ENCODE measurements at places on chromosomes 12 and 14.

GRCh38 chr12:65962921-65963861, 138.9 kb downstream of the HMGA2 start:
- no peak for DNase-seq
- H3K27me3 ChIP-seq = no peaks in the 10 kb centered on the region
- H3K4me1 ChIP-seq = peaks cover 3% of the 10 kb centered on the region

GRCh38 chr14:67167420-67168109, 21.7 kb upstream of the GARIN2 start:
- no peak overlapping the region for H3K27ac ChIP-seq
- no peaks in the 10 kb centered on the region for H3K36me3 ChIP-seq
- no peak for DNase-seq
- H3K27me3 ChIP-seq = no peaks in the 10 kb centered on the region
- no peak overlapping the region for H3K4me3 ChIP-seq
- H3K4me1 ChIP-seq = no peaks in the 10 kb centered on the region

- H3K27me3 ChIP-seq = no peaks in the 10 kb centered on the region
- H3K36me3 ChIP-seq = no peaks in the 10 kb centered on the region
- H3K4me3 ChIP-seq = no peak overlapping the region
- peaks cover 3% of the 10 kb centered on the region for H3K4me1 ChIP-seq
Observed at GRCh38 chr14:91125271-91125660, 11.4 kb downstream of the DGLUCY start.

GRCh38 chr14:69612014-69612782, 802 bp downstream of the SUSD6 start:
- no peaks in the 10 kb centered on the region for H3K36me3 ChIP-seq
- no peaks in the 10 kb centered on the region for H3K27me3 ChIP-seq
- H3K4me1 ChIP-seq = peaks cover 5% of the 10 kb centered on the region
- H3K27ac ChIP-seq = peak overlapping the region; percentile 99

DNA sequence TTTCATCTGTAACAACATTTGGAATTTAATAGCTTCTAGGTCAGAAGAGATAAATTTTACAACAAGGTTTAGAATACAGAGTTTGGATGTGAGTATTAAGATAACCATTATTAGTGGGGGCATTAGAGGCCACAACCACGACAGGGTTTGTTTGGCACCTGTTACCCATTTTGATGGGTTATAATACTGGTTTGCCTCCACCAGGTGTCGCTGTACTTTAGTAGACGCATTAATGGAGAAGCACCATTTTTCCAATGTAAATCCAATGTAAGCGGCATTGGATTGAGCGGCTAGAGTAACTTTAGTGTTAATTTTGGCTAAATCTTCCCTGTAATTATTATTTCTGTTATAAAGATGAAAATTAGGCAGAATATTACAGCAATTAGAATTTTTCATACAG, 136.2 kb downstream of the SLCO1B3 start:
- no peaks in the 10 kb centered on the region for H3K36me3 ChIP-seq
- no peaks in the 10 kb centered on the region for H3K27me3 ChIP-seq
- DNase-seq = no peak
- no peaks in the 10 kb centered on the region for H3K4me1 ChIP-seq
- no peak overlapping the region for H3K4me3 ChIP-seq

- H3K36me3 ChIP-seq = no peaks in the 10 kb centered on the region
- no peak overlapping the region for H3K27ac ChIP-seq
- DNase-seq = no peak
- no peaks in the 10 kb centered on the region for H3K4me1 ChIP-seq
- H3K4me3 ChIP-seq = no peak overlapping the region
Observed at GRCh38 chr14:105139212-105139825, 29.3 kb downstream of the JAG2 start.

DNA sequence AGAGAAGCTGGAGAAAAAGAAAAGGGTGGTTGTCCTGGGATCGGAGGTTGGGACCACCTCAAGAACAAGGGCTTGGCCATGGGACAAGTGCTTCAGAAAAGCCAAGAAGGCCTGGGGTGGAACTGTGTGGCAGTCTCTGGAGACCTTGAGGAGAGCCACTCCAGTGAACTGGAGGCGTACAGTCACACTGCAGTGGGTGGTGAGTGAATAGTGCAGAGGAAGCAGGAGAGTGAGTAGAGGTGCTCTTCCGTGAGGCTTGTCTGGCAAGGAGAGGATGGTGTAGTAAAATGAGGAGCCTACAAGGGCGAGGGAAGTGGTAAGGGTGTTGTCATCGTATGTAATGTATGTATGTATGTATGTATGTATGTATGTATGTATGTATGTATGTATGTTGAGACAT, 20.9 kb downstream of the RASSF3 start:
- H3K4me1 ChIP-seq = no peaks in the 10 kb centered on the region
- no peaks in the 10 kb centered on the region for H3K36me3 ChIP-seq
- H3K27ac ChIP-seq = no peak overlapping the region
- no peak overlapping the region for H3K4me3 ChIP-seq

GRCh38 chr12:119071638-119072231, 90.4 kb downstream of the SRRM4 start:
- no peaks in the 10 kb centered on the region for H3K4me1 ChIP-seq
- no peak for DNase-seq
- no peak overlapping the region for H3K4me3 ChIP-seq

- H3K4me1 ChIP-seq = no peaks in the 10 kb centered on the region
- DNase-seq = no peak
- H3K27me3 ChIP-seq = no peaks in the 10 kb centered on the region
- H3K4me3 ChIP-seq = no peak overlapping the region
Observed at GRCh38 chr12:91127306-91127705, 16.0 kb upstream of the LUM start.

DNA sequence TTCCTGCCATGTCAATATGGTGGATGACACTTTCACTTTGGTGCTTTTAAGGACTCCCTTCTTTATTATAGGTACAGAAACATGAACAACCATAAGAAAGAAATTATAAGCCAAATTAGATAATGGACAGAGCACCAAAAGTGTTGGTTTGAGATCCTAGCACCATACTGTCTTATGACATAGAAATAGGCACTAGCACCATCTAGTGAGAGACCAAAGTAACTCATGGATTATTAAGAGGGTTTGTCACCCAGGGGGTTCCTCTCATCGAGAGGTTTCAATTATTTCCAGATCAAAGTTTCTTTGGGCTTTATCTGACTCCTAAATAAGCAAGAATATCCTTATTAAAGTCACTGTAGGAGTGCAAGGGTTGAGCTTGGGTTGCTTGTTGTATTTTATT, 153.0 kb upstream of the DIO2 start:
- H3K4me1 ChIP-seq = no peaks in the 10 kb centered on the region
- no peak for DNase-seq
- H3K4me3 ChIP-seq = no peak overlapping the region
- no peaks in the 10 kb centered on the region for H3K36me3 ChIP-seq
- H3K27ac ChIP-seq = no peak overlapping the region
- no peaks in the 10 kb centered on the region for H3K27me3 ChIP-seq

- H3K4me1 ChIP-seq = no peaks in the 10 kb centered on the region
- DNase-seq = no peak
- H3K27ac ChIP-seq = no peak overlapping the region
- H3K36me3 ChIP-seq = no peaks in the 10 kb centered on the region
- H3K27me3 ChIP-seq = no peaks in the 10 kb centered on the region
Observed at GRCh38 chr12:90839346-90839745, 115.6 kb downstream of the CCER1 start.

DNA sequence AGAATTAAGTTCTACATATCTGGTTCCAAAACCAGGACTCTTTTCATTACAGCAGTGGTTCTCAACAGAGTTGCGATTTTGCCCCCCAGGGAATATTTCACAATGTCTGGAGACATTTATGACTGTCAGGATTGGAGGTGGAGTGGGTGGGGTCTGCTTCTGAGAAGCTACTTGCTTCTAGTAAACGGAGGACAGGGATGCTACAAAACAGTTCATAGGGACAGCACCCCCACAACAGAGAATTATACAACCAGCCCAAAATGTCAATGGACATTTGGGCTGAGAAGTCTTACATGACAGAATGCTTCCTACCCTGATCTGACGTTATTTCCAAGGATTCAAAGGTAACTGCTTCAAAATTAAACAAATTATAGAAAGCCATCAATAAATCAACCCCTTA, 739 bp upstream of the SPATA7 start:
- no peak for DNase-seq
- H3K4me3 ChIP-seq = peak overlapping the region; percentile 86
- peak overlapping the region; percentile 91 for H3K27ac ChIP-seq
- no peaks in the 10 kb centered on the region for H3K27me3 ChIP-seq
- no peaks in the 10 kb centered on the region for H3K4me1 ChIP-seq
- H3K36me3 ChIP-seq = no peaks in the 10 kb centered on the region

GRCh38 chr14:103204852-103205540, 81.7 kb downstream of the TNFAIP2 start:
- no peaks in the 10 kb centered on the region for H3K36me3 ChIP-seq
- H3K27ac ChIP-seq = peak overlapping the region; percentile 85
- H3K4me1 ChIP-seq = no peaks in the 10 kb centered on the region

DNA sequence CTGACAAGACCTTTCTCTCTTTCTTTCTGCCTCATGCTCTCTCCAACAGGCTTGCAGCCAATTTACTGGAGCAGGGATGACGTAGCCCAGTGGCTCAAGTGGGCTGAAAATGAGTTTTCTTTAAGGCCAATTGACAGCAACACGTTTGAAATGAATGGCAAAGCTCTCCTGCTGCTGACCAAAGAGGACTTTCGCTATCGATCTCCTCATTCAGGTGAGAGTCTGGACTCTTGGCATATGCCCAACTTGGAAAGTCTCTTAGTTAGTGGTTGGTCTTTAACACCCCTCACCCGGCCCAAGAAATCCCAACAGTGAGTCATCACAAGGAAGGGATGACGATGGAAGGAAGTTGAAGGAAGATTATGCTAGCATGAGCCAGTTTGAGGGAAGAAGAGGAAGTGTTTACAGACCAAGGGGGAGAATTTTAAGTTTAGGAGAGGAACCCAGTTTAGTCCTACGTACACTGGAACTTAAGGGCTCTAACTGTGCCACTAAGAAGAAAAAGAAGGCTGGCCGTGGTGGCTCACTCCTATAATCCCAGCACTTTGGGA, 189.7 kb downstream of the ETV6 start:
- H3K4me1 ChIP-seq = no peaks in the 10 kb centered on the region
- DNase-seq = no peak
- no peak overlapping the region for H3K4me3 ChIP-seq
- H3K27ac ChIP-seq = peak overlapping the region; percentile 64
- H3K36me3 ChIP-seq = no peaks in the 10 kb centered on the region
- no peaks in the 10 kb centered on the region for H3K27me3 ChIP-seq

DNA sequence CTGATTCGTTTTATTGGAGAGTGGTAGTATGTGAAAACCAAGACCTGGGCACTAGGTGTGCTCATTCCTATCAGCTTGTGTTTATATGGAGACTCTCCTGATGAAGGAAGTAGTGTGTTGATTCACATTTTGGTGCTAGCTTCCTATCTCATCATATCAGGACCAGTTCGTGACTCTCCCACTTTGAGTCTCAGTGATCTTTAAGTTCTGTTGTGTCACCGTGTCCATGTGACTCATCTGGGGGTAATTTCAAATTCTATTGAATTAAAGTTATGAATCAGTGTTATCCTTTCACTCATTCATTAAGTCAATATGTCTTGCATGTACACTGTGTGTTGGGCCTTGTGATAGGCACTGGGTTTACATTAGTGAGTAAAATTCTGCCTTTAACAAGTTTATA, 180.2 kb downstream of the CACNA1C start:
- no peak overlapping the region for H3K4me3 ChIP-seq
- H3K27me3 ChIP-seq = no peaks in the 10 kb centered on the region
- H3K4me1 ChIP-seq = no peaks in the 10 kb centered on the region
- no peak overlapping the region for H3K27ac ChIP-seq
- DNase-seq = no peak

- no peaks in the 10 kb centered on the region for H3K36me3 ChIP-seq
- no peaks in the 10 kb centered on the region for H3K27me3 ChIP-seq
- H3K27ac ChIP-seq = no peak overlapping the region
- DNase-seq = no peak
Observed at GRCh38 chr14:94925416-94926173, 155.7 kb upstream of the GSC start.

DNA sequence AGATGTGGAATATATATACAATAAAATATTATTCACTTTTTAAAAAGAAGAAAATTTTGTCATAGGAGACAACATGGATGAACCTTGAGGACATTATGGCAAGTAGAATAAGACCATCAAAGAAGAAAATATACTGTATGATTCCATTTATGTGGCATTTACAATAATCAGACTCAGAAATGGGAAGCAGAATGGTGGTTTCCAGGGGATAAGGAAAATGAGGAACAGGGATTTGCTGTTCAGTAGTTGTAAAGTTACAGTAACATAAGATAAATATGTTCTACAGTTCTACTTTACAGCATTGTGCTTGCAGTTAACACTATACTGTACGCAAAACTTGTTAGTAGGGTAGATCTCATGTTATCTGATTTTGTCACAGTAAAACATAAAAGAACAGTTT, 1271.0 kb downstream of the LRFN5 start:
- no peak overlapping the region for H3K4me3 ChIP-seq
- H3K36me3 ChIP-seq = peaks cover 4% of the 10 kb centered on the region
- H3K27ac ChIP-seq = no peak overlapping the region
- no peak for DNase-seq

- H3K36me3 ChIP-seq = no peaks in the 10 kb centered on the region
- H3K27ac ChIP-seq = no peak overlapping the region
- H3K27me3 ChIP-seq = no peaks in the 10 kb centered on the region
- H3K4me1 ChIP-seq = no peaks in the 10 kb centered on the region
- no peak for DNase-seq
Observed at GRCh38 chr14:64788706-64789105, 84.5 kb downstream of the PLEKHG3 start.

DNA sequence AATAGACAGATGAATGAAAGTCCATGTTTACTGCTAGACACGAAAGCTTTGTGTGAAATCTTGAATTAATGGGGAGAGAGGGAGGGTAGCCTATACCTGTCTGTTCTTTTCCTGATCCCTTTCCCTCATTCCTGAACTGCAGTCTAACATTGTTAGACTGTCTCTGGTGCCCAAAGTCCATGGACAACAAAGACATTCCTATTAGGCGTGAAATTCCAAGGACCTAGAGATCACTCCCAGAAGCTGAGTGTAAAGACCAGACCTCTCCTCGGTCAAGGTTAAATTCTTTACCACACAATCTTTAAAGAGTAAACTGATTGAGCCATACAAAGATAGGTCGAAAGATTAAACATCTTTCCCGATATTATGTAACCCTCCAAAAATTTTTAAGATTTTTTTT, 270.7 kb upstream of the GARIN2 start:
- no peak overlapping the region for H3K27ac ChIP-seq
- H3K4me3 ChIP-seq = no peak overlapping the region
- H3K27me3 ChIP-seq = no peaks in the 10 kb centered on the region
- H3K36me3 ChIP-seq = no peaks in the 10 kb centered on the region

Data from breast epithelium (tissue), 4 donors.